ENCODE measurements at places on chromosomes 7 and 10. TPM values are rescaled to one million over a fixed set of nuclear protein-coding genes. Genes with fewer than 3 reads are reported as not detected.

The OR2A5 gene
- total RNA-seq: not detected

- no peak for DNase-seq
These were observed 42.4 kb downstream of the SMKR1 start for GRCh38 chr7:129544700-129545099.

DNA sequence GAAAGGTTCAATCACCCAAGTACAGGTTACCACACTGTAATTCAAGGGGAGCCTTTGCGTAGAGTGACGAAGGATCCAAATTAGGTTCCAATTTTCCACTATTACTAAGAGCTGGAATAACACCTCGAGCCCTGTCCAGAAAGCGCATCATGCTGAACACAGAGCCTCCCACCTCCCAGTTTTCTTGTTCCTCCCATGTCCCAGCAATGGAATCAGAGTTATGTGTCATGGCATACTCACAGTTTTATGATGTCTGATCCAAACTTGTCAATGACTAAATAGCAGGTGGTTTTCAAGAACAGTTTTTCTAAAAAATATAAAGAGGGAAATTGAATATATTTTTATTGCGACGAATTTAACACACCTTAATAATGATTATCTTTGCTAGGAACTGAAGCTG, 50.6 kb downstream of the AOAH start:
- no peak for DNase-seq

DNA sequence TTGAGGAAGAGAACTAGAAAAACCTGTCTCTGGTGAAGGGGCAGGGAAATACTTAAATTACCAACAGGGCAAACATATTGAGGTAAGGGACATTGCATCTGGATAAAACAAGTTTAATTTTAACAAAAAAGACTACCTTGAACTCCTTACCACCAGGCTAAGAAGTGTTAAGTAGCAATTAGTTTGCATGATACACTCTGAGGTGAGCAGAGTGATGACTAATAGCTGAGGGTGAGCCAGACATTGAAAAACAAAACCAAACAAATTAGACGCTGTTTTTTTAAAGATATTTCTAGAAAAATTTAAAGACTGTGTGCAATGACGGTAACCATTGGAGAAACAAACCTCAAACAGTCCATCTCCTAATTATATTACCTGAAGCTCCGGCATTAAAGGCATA, 105.9 kb downstream of the ANKRD7 start:
- DNase-seq: no peak

- peak; percentile 70 for DNase-seq
These were observed 99.6 kb downstream of the SVIL start for GRCh38 chr10:29535012-29535777.

DNA sequence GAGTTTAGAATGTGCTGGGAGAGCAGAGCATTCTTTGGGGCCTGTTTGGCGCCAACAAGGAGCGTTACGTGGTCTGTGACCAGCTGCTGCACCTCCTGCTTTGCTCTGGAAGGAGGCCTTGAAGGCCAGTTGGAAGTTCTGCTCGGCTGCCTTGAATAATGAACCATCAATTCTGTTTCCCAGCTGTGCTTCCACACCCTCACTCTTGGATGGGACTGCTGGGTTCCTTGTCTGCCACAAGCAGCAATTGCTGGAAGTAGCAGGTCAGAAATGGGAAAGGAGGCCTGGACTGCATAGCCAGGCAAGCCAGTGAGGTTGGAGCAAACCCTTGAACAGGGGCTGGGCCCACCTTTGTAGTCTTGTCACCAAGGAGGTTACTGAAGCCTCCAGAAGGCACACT, 86.6 kb upstream of the INSYN2A start:
- DNase-seq: no peak

GRCh38 chr7:145978769-145979168, 137.8 kb upstream of the CNTNAP2 start:
- no peak for DNase-seq

DNA sequence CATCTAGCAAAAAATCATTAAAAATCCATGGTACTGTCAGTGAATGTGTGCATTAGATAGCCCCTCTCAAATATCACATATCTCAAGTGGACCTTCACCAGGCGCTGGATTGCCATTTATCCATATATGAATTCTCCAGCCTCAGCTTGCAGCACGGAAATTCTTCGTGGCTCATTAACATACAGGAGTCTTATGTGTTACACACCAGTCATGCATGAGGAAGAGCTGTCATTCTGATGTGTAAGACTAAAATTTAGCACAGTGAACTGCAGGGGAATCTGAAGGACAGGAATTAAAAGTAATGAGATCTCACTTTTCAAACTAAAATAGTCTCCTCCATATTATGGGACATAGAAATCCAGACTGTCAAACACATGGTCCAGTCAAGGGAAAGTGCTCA, 542.4 kb upstream of the DPP6 start:
- no peak for DNase-seq

- no peak for DNase-seq
These were observed 22.4 kb upstream of the GARS1 start for GRCh38 chr7:30572212-30572841.

GRCh38 chr7:13411636-13412035, 577.8 kb downstream of the ETV1 start:
- DNase-seq: no peak

GRCh38 chr10:24344279-24344678, 135.3 kb downstream of the KIAA1217 start:
- no peak for DNase-seq

Data from left cardiac atrium (tissue), 4 donors.